Subcutaneous preadipocyte (primary cell): ENCODE measurements at places on chromosomes 16 and 17. TPM values are rescaled to one million over a fixed set of nuclear protein-coding genes. Genes with fewer than 3 reads are reported as not detected.

The SNX20 gene
- not detected in 2 replicates for total RNA-seq

The AANAT gene
- total RNA-seq: under 0.01 TPM in 1 of 2 replicates, not detected in the other

The SCNN1G gene
- total RNA-seq: not detected in 2 replicates

The CTRB2 gene
- total RNA-seq: not detected in 2 replicates

The PALB2 gene
- 15.4 and 17.0 TPM in 2 replicates for total RNA-seq

The TBX21 gene
- 2.6 and 3.7 TPM in 2 replicates for total RNA-seq

The TBC1D3B gene
- 0.37 and 0.59 TPM in 2 replicates for total RNA-seq

The CCT6B gene
- total RNA-seq: 0.37 and 0.78 TPM in 2 replicates

The PRSS33 gene
- total RNA-seq: not detected in 2 replicates

The SLC6A2 gene
- not detected in 2 replicates for total RNA-seq

The GP1BA gene
- total RNA-seq: not detected in 2 replicates

The ABCC12 gene
- under 0.01 TPM in 2 replicates for total RNA-seq

The IL21R gene
- total RNA-seq: 2.6 and 4.7 TPM in 2 replicates

The NOXO1 gene
- total RNA-seq: 0.39 TPM in 1 of 2 replicates, not detected in the other

The TP53TG3 gene
- 1.4 TPM in 1 of 2 replicates, not detected in the other for total RNA-seq
